Ascending aorta (tissue), 2 donors: ENCODE measurements at places on chromosomes 2 and 18.

GRCh38 chr2:223598994-223599639 is 3.0 kb downstream of the SCG2 start:
- no peak for DNase-seq

GRCh38 chr2:128600581-128601297 is 282.1 kb upstream of the HS6ST1 start:
- peak; percentile 56 for DNase-seq

DNA sequence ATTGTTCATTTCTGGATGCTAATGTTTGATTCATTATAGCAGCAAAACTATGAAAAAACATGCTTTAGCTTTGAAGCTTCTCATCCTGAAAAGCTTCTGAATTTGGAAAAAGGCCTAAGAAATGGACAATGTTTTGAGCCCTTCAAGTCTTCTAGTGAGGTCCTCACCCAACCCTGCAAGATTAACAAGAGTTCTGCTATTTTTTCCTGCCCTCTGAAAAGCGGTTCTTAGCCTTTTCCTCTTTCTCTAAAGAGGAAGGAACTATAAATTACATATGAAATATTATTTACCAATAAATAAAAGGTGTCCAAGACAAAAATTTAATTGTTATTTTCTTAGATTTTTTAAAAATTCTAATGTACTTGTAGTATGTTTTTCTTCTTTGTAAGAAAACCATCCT is 19.9 kb upstream of the CDH19 start:
- no peak for DNase-seq

DNA sequence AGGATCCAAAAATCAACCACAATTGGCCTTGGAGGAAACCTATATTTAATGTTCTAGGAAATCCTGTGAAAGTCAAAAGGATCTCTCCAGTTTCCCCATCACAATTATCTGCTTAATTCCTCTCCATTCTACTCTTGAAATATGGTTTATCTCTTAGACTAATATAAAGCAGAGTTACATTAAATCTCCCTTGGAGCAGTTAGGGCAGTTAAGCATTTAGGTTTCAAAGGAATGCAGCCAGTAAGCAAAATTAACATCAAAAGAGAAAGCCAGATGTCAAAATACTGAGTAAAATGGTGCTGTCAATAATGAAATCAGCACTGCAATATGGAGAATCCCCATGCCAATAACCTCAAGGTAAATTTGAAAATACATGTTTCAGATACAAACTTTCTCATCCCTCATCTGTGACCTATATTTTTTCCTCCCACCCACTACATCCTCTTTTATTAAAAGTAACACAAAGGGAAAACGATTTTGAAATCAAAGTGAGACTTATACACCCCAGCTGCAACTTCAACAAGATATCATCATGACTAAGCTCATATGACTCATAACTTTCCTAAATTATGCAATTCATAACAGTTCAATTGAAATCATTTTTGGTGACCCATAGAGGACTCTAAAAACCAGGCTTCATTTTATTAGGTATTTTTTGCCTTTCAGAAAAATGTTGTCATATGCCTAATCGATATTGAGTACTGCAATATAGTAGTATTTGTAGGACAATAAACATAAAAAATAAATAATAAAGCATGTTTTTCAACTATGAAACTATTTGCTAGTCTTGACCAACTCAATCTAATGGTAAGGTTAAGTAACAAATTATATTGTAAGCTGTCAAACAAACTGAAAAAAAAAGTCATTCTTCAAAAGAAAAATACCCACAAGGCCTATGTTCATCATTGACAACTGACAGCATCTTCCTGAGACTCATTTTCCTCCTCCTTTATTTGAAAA is 3.1 kb downstream of the ADAM17 start:
- DNase-seq = no peak

- no peak for DNase-seq
Observed at GRCh38 chr2:23009545-23010149, 375.3 kb upstream of the KLHL29 start.

GRCh38 chr2:227524665-227525064 is 52.7 kb downstream of the AGFG1 start:
- no peak for DNase-seq

DNA sequence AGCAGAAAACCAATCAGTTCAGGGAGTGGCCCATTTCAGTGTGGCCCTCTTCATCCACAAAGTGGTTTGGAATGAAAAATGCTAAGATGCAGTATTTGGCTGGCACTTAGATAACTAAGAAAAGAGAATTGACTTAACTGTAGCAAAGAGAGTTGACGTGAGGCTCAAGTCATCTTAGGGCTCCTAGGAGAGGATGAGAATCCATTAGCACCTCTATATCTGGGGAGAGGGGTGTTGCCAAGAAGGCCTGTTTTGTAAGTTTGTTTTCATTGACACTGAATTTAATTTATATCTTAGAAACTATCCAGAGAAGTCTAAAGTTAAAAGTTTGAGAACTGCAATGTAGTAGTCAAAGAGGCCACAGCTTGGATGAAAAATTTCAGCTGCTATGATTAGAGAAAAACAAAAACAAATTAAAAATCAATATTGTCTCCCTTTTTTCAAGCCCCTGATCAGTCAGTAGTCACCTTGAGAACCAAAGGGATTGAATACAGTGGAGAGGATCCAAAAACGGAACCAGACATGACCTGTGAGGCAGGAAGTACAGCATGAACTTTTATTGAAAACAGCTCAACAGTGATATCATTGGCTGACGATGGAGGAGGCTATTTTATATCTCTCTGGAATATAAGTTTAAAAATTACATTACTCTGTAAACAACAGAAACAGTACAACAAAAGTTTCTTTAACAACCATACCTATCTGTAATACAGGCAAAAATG is 52.7 kb downstream of the PHLPP1 start:
- no peak for DNase-seq

DNA sequence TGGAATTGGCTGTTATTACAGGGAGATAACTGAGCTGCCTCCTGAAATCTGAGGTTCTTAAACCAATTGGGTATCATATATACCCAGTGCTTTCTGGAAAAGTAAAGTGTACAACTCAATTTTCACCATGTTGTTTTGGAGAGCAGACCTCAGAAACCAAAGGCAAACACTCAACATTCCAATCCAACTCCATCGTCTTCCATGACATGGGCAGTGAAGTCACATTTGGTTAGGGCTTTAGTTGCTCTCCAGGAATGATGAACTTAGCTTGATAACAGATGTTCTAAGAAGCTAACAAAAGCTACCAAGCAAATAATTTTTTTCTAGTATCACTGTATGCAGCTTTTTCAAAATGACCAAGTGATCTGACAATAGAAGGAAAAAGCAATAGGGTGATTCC is 107.0 kb upstream of the SLC35G4 start:
- no peak for DNase-seq

- DNase-seq = no peak
Observed at GRCh38 chr18:8745355-8746014, 40.1 kb downstream of the MTCL1 start.

GRCh38 chr2:203650860-203651613 is 55.4 kb upstream of the CD28 start:
- no peak for DNase-seq

- no peak for DNase-seq
Observed at GRCh38 chr2:65053199-65053598, 3.0 kb upstream of the CEP68 start.

DNA sequence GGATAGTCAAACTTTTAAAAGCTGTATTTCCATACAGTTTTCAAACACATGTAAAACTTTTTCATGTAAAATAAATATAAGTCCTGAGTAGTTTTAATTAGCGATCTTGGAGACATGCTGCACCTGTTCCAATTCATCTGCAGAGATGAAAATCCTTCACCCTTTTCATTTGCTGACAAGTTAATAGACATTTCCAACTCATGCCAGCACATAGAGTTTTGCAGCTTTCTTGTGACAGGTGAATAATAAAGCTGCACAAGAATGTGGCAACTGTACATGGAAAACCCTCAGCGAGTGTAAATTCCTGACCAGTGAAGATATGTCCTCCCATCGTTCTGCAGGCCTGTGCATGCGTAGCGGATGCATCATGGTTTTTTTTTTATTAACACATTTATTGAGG is 771.4 kb downstream of the TDRD15 start:
- DNase-seq = no peak

GRCh38 chr18:77973745-77974144 is 724.1 kb downstream of the GALR1 start:
- no peak for DNase-seq

DNA sequence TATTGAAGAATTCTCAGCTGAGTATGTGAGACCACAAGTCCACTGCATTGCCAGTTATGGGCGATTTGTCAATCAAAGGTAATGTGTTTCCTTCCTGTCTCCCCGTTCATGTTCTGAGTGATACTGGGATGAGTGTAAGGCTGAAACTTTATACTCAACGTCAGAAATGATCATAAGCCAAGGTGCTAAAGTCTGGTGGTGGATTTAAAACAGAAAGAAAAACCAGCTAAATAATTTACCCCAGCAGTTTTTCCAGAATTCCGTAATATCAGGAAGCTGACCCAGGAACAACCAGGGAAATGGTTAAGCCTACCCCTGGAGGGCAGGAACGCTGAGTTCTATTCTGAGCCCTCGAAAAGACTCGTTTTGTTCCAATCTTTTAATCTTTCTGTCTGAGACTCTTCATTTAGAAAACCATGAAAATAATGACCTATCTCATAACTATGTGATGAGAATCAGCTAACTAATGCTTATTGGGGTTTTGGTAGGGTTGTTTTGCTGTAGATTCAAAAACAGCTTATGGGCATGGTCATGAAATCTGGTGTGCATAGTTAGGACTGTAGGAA is 149.6 kb downstream of the LAMA3 start:
- DNase-seq = no peak

DNA sequence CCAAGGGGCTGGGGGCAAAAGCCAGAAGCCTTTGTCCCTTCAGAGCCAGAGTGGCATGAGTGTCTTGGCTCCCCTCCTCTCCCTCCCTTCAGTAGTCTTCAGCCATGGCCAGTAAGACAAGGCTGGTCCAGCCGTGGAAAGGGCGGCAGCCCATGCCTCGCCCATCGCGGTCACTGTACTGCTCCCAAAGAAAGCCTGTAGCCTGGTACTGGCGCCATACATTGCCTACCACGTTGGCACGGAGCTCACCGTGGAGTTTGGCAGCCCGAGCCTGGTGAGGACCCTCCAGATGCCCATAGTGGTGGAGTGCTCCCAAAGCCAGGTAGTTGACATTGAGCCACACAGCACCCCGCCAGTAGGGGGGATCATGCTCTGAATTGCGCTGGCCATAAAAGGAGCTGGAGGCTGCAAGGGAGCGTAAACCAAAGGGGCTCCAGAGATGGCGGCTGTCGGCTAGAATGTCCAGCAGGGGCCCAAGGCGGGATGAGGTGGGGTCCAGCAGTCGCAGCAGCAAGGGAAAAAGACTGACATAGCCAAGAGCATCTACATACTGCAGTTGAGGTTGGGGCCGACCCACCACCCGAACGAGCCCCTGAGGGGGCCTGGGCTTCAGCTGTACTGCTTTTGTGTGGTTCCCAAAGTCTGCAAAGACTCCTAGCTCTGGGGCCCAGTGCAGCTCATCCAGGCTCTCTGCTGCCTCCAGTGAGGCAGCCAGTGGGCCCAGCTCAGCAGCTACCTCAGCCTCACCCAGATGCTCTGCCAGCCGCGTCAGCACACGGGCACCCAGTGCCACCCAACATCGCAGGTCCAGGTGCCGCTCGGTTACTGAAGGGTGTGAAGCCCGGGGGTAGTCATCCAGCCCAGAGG is 3.2 kb downstream of the WBP1 start:
- DNase-seq = no peak

DNA sequence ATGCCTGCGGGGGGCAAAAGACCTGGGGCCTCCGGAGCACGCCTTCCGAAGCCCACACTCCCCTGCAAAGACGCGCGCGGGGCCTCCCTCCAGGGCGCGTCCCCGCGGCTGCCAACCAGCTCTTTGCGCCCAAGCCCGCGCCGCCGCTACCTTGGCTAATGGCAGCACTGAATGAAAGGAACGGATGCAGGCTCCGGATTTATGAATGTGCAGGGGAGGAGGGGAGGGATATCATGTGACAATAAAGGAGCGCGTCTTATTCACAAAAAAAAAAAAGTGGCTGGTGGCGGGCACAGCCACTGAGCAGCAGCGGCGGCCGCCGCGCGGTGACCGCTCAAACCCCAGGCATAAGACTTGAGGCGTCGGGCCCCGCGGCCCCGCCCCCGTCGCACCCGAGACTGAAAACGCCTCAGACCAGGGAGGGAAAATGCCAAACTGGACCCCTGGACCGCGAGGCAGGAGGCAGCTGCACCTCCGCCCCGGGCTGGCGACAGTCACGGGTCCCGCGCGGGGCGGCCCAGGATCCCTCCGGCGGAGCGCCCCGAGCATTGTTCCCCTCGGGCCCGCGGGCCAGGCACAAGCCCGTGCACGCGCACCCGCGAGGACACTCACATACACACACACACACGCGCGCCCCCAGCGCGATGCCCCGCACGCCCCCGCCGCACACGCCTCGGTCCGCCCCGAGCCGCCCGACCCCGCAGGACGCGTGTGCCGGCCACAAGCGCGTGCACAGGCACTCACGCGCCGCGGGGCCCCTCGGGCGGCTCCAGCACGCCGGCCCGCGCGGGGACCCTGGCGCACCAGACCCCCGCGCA is 1.6 kb downstream of the SPRED2 start:
- peak; percentile 75 for DNase-seq
